ENCODE measurements at places on chromosomes 1 and 21. TPM values are rescaled to one million over a fixed set of nuclear protein-coding genes. Genes with fewer than 3 reads are reported as not detected.

Gene IL12RB2
- polyA plus RNA-seq, result 0.31 TPM

Gene CGN
- 1.1 TPM for polyA plus RNA-seq

Gene ALX3
- polyA plus RNA-seq, result not detected

Gene PEAR1
- polyA plus RNA-seq, result 0.17 TPM

Gene PLA2G4A
- 7.4 TPM for polyA plus RNA-seq

Gene C1orf115
- 1.1 TPM for polyA plus RNA-seq

Gene EPB41
- 9.6 TPM for polyA plus RNA-seq

Gene ATP6V1G3
- polyA plus RNA-seq, result not detected

Gene SPRR2A
- polyA plus RNA-seq, result 0.42 TPM

Gene C4BPA
- polyA plus RNA-seq, result not detected

Measured in mammary epithelial cell (primary cell).